Spinal cord (tissue), 10 donors: ENCODE measurements at places on chromosomes 2 and 18. TPM values are rescaled to one million over a fixed set of nuclear protein-coding genes. Genes with fewer than 3 reads are reported as not detected.
A peak's percentile ranks its signal among the peaks of the same experiment; 100 is the strongest.

- peak; percentile 33 for DNase-seq
Measured at GRCh38 chr2:2698182-2699120, 367.4 kb upstream of the MYT1L start.

DNA sequence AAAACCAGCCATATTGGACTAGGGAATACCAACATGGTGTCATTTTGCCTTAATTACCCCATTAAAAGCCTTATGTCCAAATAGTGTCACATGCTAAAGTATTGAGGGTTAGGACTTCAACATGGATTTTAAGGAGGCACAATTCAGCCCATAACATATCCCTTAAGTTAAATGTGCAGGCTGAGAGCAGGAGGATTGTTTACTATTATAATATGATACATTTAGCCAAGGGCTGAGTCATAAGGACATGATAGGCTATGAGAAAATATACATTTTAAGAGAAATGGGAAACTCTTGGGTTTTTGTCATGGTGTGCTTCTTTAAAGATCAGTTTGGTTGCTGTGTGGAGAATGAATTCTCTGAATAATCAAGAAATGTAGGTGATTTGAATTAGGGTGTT is 136.8 kb downstream of the RDH14 start:
- no peak for DNase-seq

DNA sequence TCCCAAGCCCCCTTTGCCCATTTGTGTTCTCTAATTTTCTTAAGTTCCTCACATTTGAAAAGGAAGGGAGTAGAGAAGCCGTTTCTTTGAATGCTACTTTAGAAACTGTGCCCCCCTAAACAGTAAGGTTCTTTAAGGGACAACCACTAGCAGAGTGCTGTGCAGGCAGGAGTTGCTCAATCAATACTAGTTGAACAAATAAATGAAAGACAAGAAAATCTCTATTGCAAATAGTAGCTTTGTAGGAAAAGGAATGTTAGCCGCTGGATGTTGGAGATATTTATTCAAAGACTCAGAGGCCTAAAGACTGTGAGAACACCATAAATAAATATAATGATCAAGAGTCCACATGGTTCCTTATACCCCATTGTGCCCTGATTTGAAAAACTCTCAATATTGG is 119.8 kb upstream of the SMAD7 start:
- no peak for DNase-seq

NCKAP5 gene
- 17.7 TPM for polyA plus RNA-seq

MLPH gene
- polyA plus RNA-seq, result 0.62 TPM

SEPTIN2 gene
- polyA plus RNA-seq, result 460 TPM

C2orf92 gene
- 13.6 TPM for polyA plus RNA-seq

RBM45 gene
- polyA plus RNA-seq, result 18.3 TPM
